Neural crest cell (in vitro differentiated cells): ENCODE measurements at places on chromosomes 11 and 22.

DNA sequence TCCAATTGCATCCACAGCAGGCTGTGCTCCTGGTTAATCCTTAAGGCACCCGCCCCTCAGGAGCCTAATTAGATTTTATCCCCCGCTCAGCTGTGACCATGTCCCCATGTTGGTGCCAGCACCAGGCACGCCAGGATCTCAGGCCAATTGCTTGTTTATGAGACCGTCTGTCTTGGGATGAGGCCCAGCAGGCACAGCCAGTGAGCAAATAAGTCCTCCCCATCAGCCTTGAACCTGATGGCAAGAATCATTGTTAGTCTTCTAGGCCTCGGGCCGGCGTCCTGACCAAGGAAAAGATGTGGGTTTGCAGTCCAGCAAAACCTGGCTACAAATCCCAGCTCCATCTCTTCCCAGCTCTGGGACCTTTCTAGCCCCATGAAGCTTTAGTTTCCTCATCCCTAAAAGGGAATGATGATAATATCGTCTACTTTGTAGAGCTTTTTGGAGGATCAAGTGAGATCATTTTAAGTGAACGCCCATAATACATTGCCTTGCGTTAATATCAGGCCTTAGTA is 57.3 kb downstream of the TP53I11 start:
- no peaks in the 10 kb centered on the region for H3K27me3 ChIP-seq
- H3K27ac ChIP-seq: peak overlapping the region; percentile 13
- H3K4me3 ChIP-seq: no peak overlapping the region
- peaks cover 69% of the 10 kb centered on the region for H3K4me1 ChIP-seq
- peaks cover 4% of the 10 kb centered on the region for H3K36me3 ChIP-seq

- H3K4me3 ChIP-seq: no peak overlapping the region
- peaks cover 35% of the 10 kb centered on the region for H3K4me1 ChIP-seq
- no peak for DNase-seq
These were observed 255.1 kb downstream of the CADM1 start for GRCh38 chr11:115249061-115249578.

DNA sequence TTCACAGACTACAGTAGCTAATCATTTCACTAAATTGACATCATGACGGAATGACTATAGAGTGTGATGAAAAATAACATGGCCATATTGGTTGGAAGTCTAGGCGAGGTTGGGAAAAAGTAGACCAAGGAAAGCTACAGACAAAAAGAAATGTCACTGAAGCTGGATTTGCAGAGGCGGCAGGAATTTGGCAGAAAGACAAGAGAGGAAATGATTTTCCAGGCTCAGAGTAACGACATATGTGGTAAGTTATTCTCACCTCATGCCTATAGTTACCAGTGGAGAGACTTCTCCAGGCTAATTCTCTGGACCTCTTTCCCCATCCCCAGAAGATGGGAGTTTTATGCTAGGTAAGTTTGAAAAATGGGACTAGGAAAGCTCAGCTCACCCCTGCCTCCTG is 1005.8 kb upstream of the CCDC90B start:
- no peak overlapping the region for H3K27ac ChIP-seq
- H3K27me3 ChIP-seq: no peaks in the 10 kb centered on the region
- no peaks in the 10 kb centered on the region for H3K36me3 ChIP-seq
- DNase-seq: no peak
- H3K4me3 ChIP-seq: no peak overlapping the region

DNA sequence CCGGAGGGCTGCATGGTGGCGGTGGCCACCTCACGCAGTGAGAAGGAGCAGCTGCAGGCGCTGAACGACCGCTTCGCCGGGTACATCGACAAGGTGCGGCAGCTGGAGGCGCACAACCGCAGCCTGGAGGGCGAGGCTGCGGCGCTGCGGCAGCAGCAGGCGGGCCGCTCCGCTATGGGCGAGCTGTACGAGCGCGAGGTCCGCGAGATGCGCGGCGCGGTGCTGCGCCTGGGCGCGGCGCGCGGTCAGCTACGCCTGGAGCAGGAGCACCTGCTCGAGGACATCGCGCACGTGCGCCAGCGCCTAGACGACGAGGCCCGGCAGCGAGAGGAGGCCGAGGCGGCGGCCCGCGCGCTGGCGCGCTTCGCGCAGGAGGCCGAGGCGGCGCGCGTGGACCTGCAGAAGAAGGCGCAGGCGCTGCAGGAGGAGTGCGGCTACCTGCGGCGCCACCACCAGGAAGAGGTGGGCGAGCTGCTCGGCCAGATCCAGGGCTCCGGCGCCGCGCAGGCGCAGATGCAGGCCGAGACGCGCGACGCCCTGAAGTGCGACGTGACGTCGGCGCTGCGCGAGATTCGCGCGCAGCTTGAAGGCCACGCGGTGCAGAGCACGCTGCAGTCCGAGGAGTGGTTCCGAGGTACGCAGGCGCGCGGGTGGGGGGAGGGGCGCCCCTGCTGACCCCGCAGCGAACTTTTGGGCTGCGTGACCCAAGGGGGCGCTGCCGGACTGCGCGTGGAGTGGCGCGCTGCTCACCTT is 670 bp downstream of the NEFH start:
- H3K27me3 ChIP-seq: peaks cover 68% of the 10 kb centered on the region
- H3K36me3 ChIP-seq: no peaks in the 10 kb centered on the region
- no peak overlapping the region for H3K27ac ChIP-seq
- H3K4me3 ChIP-seq: peak overlapping the region; percentile 72
- H3K4me1 ChIP-seq: peaks cover 24% of the 10 kb centered on the region
- peak; percentile 20 for DNase-seq

DNA sequence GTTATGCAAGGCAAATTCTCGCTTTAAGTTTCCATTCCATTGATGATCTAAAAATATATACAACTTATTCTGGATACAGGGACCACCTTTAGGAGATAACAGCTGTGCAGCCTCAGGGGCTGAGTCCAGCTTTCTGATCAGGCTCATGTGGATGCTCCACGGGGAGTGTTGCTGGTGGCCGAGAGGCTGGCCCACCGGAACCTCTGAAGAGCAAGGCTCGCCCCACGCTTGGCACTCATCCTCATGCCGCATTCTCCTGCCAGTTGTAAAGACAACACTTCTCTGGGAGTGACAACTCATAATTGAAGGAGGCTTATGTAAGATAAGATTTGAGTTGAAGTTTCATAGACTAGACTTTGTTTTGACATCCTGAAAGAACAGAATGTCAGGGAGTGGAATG is 123.5 kb downstream of the MPPED1 start:
- H3K4me3 ChIP-seq: no peak overlapping the region
- peaks cover 6% of the 10 kb centered on the region for H3K36me3 ChIP-seq
- H3K27me3 ChIP-seq: peaks cover 3% of the 10 kb centered on the region

- H3K4me3 ChIP-seq: no peak overlapping the region
- no peaks in the 10 kb centered on the region for H3K36me3 ChIP-seq
- peaks cover 11% of the 10 kb centered on the region for H3K4me1 ChIP-seq
- no peak for DNase-seq
- no peaks in the 10 kb centered on the region for H3K27me3 ChIP-seq
These were observed 522.6 kb downstream of the MN1 start for GRCh38 chr22:27278946-27279345.

- H3K4me3 ChIP-seq: peak overlapping the region; percentile 72
- peaks cover 18% of the 10 kb centered on the region for H3K4me1 ChIP-seq
- peak; percentile 94 for DNase-seq
- no peaks in the 10 kb centered on the region for H3K36me3 ChIP-seq
- H3K27me3 ChIP-seq: peaks cover 22% of the 10 kb centered on the region
These were observed 5.4 kb downstream of the CARNS1 start for GRCh38 chr11:67420646-67421429.

- peaks cover 14% of the 10 kb centered on the region for H3K27me3 ChIP-seq
- H3K36me3 ChIP-seq: no peaks in the 10 kb centered on the region
- H3K4me3 ChIP-seq: peak overlapping the region; percentile 76
These were observed 768 bp upstream of the CDKN1C start for GRCh38 chr11:2886191-2886894.

DNA sequence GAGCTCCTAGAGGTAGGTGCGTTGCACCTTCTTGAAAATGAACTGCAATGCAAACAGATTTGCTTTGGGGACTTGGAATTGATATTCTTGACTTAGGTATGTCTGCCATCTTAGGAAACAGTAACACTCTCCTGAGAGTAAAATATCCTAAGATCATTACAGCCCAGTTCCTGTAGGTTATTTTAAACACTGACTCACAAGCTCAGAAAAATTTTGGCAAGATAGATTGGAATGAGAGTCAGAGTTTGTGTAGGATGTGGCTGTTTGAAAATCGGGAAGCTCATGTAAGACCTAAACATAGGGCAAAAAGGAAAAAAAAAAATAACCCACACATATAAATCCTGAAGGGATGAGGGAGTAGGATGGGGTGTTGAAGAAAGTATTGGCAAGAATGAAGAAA is 377.0 kb upstream of the LRRC4C start:
- DNase-seq: no peak
- H3K27me3 ChIP-seq: no peaks in the 10 kb centered on the region
- H3K4me3 ChIP-seq: no peak overlapping the region
- H3K4me1 ChIP-seq: no peaks in the 10 kb centered on the region

DNA sequence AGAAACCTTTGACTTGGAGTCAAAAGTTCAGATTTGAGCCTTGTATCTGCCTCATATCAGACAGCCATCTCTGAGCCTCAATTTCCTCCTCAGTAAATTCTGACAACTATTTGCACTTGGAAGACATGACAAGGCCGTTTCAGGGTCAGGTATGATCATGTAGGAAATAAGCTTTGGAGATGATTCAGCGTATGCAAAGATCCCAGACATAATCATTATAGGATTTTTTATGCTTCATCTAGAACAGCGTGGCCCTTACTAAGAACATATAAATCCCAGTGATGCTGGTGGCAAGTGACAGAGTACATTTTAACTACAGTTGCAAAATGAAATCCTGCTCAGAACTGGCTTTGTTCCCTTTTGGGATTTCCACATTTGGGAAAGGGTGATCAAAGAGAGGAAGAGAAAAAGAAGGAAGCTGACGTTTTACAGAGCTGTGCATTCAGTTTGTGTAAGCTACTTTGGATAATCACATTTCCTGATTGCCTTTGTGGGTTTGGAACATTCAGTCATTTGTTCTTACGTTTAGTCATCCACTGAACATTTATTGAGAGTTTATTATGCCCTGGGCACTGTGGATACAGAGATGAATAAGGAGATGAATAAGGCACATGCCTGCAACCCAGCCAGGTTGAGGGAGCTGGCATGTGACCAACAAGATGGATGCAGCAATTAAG is 81.9 kb upstream of the HEPHL1 start:
- no peaks in the 10 kb centered on the region for H3K4me1 ChIP-seq
- H3K36me3 ChIP-seq: no peaks in the 10 kb centered on the region
- H3K27me3 ChIP-seq: peaks cover 13% of the 10 kb centered on the region
- no peak overlapping the region for H3K4me3 ChIP-seq
- DNase-seq: no peak
- H3K27ac ChIP-seq: no peak overlapping the region

- DNase-seq: no peak
- no peak overlapping the region for H3K4me3 ChIP-seq
- no peak overlapping the region for H3K27ac ChIP-seq
- peaks cover 3% of the 10 kb centered on the region for H3K27me3 ChIP-seq
- peaks cover under 1% of the 10 kb centered on the region for H3K36me3 ChIP-seq
These were observed 107.2 kb upstream of the PLET1 start for GRCh38 chr11:112367895-112368294.

DNA sequence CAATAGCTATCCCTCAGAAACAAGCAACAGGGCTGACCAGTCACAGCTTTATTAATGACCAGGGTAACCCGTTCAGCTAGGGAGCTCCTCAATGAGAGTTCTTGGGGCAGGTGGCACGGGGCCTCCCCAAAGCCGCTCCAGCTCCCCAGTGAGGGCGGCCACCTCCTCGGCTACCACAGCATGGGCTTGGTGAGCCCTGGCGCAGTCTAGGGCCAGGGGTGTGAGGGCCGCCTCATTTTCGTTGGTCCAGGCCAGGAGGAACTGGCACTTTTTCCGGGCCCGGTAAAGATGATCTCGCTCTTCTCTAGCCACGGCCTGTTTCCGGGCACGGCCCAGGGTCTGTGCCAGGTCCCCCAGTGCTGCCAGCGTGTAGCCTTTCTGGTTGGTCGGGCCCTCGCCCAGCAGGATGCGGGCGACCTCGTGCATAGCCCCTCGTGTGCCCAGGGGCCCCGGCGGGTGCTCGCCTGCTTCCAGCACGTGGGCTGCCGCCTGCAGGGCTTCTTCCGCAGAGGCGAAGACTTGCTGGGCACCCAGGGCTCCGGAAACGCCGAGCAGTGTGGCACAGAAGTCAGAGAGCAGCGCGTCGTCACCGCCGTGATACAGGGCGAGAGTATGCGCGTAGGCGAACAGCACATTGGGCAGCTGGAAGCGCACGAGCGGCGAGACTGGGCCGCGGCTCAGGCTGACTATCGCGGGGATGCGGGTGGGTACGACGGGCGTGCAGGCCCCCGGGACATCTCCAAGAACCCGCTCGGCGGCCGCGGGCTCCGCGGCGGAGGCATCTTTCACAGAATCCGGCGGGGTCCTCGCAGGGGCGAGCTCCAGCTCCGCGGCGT is 913 bp downstream of the ZNHIT2 start:
- H3K4me3 ChIP-seq: peak overlapping the region; percentile 99
- DNase-seq: no peak
- peaks cover 14% of the 10 kb centered on the region for H3K27me3 ChIP-seq
- H3K4me1 ChIP-seq: peaks cover 44% of the 10 kb centered on the region

- no peaks in the 10 kb centered on the region for H3K27me3 ChIP-seq
- peaks cover 13% of the 10 kb centered on the region for H3K36me3 ChIP-seq
- H3K4me3 ChIP-seq: no peak overlapping the region
- H3K4me1 ChIP-seq: no peaks in the 10 kb centered on the region
These were observed 72.2 kb downstream of the PDHX start for GRCh38 chr11:34988294-34989255.

- no peak overlapping the region for H3K4me3 ChIP-seq
- no peak for DNase-seq
- H3K27ac ChIP-seq: peak overlapping the region; percentile 88
These were observed 14.6 kb upstream of the P2RY6 start for GRCh38 chr11:73257342-73258103.

DNA sequence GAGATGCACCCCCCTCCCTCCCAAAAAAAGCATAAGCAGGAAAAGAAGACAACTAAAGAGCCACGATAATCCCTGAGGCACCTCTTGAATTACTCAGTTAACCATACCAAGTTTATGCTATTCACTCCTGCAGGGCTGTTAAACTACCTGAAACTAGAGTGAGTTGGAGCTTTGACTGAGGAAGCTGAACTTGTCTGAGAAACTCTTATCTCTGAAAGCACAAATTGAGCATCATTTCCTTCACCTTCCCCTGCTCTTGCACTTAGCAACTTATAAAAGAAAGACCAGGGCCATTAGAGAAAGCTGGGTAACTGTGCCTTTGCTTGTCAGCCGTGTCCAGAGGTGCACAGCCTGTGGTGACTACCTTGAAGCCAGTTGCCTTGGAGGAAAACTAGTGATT is 745.6 kb downstream of the NELL1 start:
- H3K36me3 ChIP-seq: no peaks in the 10 kb centered on the region
- no peak for DNase-seq
- H3K4me3 ChIP-seq: no peak overlapping the region
- H3K4me1 ChIP-seq: no peaks in the 10 kb centered on the region
- H3K27me3 ChIP-seq: peaks cover 4% of the 10 kb centered on the region
- no peak overlapping the region for H3K27ac ChIP-seq
